Astrocyte of the spinal cord (primary cell): ENCODE measurements at places on chromosomes 3 and 15.

- peak; percentile 54 for DNase-seq
Measured at GRCh38 chr3:64216274-64217147, 8.8 kb downstream of the PRICKLE2 start.

DNA sequence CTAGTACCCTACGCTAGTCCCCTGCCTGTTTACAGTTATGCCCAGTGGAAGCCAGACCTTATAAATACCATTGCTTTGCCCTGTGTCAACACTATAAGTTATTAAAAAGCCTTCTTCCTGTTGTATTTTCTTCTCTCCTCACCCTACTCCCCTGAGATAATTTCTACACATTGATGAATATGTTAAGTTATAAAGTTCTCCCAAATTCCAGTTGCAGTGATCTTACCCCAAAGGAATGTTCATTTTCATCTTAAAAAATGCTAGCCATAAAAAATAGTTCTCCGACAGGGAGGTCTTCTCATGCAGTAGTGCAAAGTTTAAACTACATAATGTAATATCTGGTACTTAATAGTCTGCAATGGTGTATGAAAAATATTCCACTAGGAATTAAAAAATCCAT is 58.6 kb downstream of the MAP2K5 start:
- DNase-seq = peak; percentile 2

GRCh38 chr15:87739866-87740265 is 516.7 kb downstream of the NTRK3 start:
- DNase-seq = no peak

GRCh38 chr3:182710557-182711157 is 82.6 kb upstream of the ATP11B start:
- peak; percentile 23 for DNase-seq
